ENCODE measurements at places on chromosomes 1 and 21. TPM values are rescaled to one million over a fixed set of nuclear protein-coding genes. Genes with fewer than 3 reads are reported as not detected.

DNA sequence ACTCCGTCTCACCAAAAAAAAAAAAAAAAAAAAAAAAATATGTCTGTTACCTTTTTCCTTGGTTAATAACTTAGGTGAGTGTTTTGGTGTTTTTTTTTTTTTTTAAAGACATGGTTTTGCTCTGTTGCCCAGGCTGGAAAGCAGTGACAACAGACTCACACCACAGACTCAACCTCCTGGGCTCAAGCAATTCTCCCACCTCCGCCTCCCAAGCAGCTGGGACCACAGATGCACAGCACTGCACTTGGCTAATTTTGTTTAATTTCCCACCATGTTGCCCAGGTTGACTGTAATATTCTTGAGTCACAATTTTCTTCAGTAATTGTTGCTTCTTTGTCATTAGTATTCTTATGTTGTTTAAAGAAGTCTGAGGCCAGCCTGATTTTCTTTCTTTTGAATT lies 149.2 kb upstream of the SYT6 start:
- H3K27ac ChIP-seq = no peak overlapping the region
- no peak for DNase-seq
- H3K4me3 ChIP-seq = no peak overlapping the region
- H3K36me3 ChIP-seq = no peaks in the 10 kb centered on the region

GRCh38 chr1:33249422-33249821 lies 6.9 kb upstream of the ZNF362 start:
- no peaks in the 10 kb centered on the region for H3K4me1 ChIP-seq
- no peak for DNase-seq
- no peaks in the 10 kb centered on the region for H3K27me3 ChIP-seq
- no peak overlapping the region for H3K4me3 ChIP-seq

DNA sequence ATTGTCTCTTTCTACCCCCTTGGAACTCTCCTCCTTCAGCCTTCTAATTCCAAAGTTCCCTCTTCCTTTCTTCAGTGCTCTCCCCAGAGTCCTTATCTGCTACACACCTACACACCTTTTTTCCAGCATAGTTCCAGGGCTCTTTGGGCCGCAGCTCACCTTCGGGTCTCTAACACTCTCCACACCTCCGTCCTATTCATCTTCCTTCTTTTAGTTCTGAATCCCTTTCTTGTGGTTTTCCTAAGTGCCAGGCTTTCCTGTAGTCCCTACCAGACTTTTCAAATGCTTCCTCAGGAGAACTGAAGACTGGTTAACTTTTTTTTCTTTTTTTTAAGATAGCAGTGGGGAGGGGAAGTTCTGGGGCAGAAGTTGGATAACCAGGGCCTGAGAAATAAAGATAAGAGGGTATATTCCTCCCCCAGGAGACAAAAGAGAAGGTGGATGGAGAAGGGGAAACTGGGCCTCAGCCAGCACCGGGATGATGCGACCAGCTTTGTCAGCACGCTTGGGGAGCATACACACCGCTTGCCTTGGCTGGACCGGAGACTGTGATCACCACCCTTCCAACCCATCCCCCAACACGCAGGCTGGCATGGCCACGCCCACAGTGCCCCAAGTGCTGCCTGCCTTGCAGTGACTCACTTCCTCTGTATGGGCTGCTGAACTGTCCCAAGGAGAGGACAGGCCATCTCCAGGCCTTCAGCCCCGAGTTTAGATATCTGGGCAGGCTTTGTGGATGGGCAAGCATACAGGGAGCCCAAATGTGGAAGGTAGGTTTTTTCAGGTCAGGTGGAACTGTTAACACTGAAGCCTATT lies 2.5 kb upstream of the CERS2 start:
- no peak overlapping the region for H3K4me3 ChIP-seq
- no peaks in the 10 kb centered on the region for H3K36me3 ChIP-seq
- H3K27ac ChIP-seq = no peak overlapping the region
- no peaks in the 10 kb centered on the region for H3K27me3 ChIP-seq
- peaks cover 4% of the 10 kb centered on the region for H3K4me1 ChIP-seq

MSH4 gene
- 0.15 TPM for total RNA-seq

BMP8A gene
- not detected for total RNA-seq

GRCh38 chr1:14508613-14509012 lies 89.9 kb upstream of the KAZN start:
- H3K27ac ChIP-seq = no peak overlapping the region
- no peaks in the 10 kb centered on the region for H3K4me1 ChIP-seq
- no peaks in the 10 kb centered on the region for H3K36me3 ChIP-seq
